RKO (cell line): ENCODE measurements at places on chromosomes 4 and X.

DNA sequence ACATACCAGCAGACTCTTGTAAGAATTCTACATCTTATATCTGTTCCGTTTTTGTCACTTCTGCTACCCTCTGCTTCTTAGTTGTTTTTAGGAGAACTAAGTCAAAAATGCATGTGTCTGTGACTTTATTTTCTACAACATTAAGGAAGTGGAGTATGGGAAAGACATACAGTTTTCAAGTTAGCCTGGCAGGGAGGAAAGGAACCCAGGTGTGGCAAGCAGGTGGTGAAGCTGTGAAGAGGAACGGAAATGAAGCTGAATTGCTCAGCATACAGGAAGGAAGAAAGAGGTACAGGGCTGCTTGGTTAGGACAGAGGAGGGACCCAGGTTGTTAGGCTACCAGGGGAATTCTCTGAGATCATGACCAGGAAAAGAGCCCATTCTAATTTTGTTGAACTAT, 9.4 kb downstream of the GPRIN3 start:
- no peak for DNase-seq

GRCh38 chr4:11469650-11470437, 41.1 kb upstream of the HS3ST1 start:
- DNase-seq: no peak

GRCh38 chr4:38105475-38106220, 145.4 kb downstream of the PTTG2 start:
- no peak for DNase-seq

DNA sequence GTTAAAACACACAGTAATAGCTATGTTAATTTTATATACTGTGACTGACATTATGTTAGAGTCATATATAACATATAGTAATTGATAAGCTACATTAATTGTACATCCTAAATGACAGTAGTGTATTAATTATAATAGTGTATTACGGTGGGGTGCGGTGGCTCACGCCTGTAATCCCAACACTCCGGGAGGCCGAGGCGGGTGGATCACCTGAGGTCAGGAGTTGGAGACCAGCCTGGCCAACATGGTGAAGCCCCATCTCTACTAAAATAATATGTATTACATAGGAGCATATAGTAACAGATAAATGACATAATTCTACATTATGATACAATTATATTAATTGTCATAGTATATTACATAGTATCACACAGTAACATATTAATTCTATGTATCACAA, 12.2 kb downstream of the ASMTL start:
- DNase-seq: no peak

DNA sequence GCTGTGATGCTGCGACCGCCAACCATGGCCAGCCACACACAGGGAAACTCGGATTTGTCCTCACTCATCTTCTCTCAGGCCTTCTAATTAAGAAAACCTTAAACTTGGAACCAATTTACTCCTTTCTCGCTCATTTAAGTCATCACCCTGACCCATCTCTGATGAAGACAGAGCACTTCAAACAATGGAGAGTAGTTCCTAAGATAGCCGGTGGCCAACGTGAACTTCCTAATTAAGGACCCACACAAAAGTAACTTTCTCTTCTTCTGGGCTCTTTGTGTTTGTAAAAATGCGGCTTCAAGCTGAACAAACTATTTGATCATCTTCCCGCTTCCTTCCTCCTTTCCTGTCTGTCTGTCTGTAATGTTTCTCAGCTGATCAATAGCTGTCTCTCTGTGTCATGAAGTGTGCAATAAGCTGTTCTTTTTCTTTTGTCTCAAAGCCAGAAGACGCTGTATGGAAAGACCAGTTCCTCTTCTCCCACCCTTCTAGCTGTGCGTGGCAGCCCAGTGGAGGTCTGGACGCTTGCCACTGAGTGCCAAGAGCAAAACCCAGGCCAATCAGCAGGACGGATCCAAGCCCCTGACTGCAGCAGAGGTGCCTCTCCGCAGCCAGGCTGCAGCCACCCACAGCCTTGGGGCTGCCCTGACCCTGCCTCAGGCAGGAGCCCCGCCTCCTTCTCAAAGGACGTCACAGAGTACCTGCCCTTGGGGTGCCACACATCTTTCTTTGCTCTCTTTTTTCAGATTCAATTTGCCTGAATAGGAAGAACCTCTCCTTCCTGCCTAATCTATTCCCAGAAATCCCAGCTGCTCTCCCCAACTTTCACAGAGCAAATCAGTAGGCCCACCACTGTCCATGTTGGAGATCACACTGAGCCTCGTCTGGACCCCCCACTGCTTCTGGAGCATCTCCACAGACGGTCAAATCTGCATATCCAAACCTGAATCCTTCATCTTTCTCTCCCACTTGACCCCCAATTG, 59.3 kb downstream of the MAML3 start:
- DNase-seq: no peak

- no peak for DNase-seq
These were observed 248.7 kb downstream of the ARHGAP10 start for GRCh38 chr4:147980586-147980985.

DNA sequence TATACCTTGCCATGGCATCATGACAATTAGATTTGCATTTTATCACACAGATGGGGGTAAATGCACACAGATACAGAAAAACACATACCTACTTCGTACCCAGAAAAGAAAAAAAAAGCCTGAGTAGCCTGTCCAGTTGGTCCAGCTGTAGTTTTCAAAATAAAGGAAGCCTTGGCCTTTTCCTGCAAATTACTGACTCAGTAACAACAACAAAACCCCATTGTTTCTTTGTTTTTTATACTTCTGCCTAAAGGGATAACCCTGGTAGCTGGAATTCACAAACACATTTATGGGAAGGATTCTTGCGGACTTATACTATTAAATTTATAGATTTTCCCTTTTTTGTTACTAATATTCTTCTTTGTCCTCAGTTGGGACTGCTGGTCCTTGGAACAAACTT, 156.4 kb upstream of the PCDH10 start:
- no peak for DNase-seq

DNA sequence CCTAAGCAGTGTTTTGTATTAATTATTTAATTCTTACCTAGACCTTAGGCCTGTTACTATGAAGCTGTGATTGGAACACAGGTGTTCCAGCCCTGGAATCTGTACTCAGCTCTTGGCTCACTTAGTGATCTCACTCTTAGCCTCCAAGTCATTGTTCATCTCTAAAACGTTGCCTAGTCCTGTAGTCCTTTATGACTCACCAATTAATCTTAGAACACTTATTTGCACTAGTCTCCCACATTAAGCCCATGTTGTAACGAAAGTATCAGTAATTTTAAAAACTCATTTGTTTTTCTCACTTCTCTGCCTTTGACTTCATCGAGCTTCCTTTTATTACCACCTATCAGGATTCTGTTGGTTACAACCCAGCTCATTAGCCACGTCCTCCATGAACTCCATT, 1224.7 kb upstream of the TENM3 start:
- DNase-seq: no peak

DNA sequence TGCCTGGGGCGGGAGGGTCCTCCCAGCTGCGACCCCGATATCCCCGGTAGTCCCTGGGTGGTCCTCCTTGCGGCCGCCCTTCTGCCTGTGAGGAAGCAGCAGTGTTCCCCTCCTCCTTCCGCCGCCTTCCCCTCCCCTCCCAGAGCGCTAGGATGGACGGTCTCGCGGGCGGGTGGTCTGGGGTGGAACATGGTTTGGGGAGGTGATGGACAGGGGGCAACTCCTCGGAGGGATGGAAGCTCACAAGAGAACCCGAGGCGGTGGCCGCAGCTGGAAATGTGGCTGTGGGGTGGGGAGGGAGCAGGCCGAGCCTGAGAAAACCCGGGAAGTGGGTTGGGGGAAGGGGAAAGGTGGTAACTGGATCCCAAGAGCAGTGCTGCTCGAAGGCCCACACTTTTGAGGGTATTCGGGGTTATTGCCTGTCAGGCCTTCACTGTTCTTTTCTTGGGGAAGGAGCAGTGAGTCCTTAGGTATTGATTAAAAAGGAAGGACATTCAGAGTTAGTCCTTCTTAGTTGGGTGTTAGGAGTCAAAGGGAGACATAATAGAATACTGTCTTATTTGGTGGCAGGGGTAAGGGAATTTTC, 581 bp downstream of the UBE2K start:
- DNase-seq: peak; percentile 72

DNA sequence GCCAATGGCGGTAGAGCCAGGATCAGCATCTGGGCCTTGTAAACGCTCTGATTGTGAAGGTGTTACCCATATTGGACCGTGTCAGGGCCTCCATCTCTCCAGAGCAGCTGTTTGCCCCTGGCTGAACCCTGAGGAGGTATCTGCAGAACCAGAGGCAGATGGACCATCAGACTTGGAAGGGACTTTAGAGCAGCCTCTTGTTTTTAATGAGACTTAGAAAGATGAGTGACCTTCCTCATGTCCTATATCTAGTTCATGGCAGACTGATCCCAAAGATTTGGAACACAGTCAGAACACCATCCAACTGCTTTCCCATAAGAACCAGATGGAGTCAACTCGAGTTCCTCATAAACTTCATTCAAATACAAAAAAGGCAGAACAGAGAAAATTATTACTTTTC, 135.1 kb upstream of the MSX1 start:
- no peak for DNase-seq

GRCh38 chr4:52873191-52873590, 11.1 kb downstream of the RASL11B start:
- no peak for DNase-seq

- DNase-seq: peak; percentile 9
These were observed 1416.1 kb downstream of the RPA4 start for GRCh38 chrX:98299785-98300184.

- no peak for DNase-seq
These were observed 578.7 kb downstream of the BCOR start for GRCh38 chrX:39519030-39519488.

DNA sequence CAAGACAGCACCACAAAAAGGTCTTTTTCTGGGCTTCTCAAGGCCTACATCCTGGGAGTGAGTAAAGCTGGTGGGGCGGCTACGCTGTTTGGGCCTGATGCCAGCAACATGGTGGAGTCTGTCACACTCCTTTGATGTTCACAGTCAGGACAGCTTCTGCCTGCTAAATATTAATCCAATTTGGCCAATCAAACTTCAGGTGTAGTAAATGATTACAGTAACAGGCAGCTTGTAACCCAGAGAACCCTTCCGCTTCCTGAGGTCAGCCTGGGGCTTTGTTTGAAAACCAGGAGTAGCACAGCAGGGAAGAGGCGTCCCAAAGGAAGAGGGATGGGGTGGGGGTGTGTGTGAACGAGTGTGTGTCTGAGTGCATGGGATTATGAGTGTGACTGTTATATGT, 220.4 kb downstream of the MAML3 start:
- no peak for DNase-seq

- no peak for DNase-seq
These were observed 3.5 kb upstream of the MAD2L1 start for GRCh38 chr4:120070196-120070595.

- no peak for DNase-seq
These were observed 43.0 kb upstream of the SH3RF1 start for GRCh38 chr4:169313732-169314131.

GRCh38 chrX:18891548-18891945, 92.4 kb downstream of the PHKA2 start:
- DNase-seq: no peak

GRCh38 chrX:105696870-105697269, 125.5 kb upstream of the NRK start:
- DNase-seq: no peak

DNA sequence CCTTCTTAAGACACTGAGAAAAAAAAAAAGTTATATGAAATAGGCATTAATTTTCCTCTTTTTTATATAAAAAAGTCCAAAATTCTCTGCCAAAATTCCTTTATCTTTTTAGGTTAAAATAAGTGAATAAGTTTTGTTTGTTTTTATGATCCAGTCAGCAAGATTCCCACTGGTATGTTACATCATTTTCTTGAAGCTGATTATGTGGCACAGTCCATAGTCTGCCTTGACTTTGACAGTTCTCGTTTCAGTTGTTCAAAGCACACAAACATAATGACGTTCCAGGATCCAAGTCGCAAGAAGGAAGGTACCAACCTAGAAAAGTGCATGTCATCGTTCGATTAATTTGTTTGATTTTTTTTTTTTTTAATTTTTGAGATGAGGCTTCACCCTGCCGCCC, 9.1 kb downstream of the UCP1 start:
- no peak for DNase-seq

- DNase-seq: no peak
These were observed 659.6 kb upstream of the INTU start for GRCh38 chr4:126973201-126973600.

GRCh38 chrX:39756086-39756883, 341.5 kb downstream of the BCOR start:
- DNase-seq: no peak

DNA sequence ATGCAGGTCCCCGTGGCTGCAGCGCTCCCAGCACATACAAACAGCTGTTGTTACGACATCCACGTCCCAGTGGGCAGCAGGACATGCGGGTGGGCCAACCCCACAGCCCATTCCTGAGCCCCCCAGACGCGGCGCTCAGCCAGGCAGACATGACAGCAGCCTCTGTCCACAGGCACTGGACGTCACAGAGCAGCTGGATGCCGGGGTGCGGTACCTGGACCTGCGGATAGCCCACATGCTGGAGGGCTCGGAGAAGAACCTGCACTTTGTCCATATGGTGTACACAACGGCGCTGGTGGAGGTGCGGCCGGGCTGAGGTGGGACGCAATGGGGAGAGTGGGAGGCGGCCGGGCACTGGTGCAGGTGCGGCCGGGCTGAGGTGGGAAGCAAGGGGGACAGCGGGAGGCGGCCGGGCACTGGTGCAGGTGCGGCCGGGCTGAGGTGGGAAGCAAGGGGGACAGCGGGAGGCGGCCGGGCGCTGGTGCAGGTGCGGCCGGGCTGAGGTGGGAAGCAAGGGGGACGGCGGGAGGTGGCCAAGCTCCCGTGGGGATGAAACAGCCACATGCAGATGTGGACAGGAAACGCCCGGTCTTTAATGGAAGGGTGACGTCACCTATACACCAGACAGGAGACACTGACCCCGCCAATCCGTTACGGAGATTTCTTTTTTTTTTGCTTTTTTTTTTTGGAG, 9.4 kb downstream of the PLCXD1 start:
- no peak for DNase-seq

DNA sequence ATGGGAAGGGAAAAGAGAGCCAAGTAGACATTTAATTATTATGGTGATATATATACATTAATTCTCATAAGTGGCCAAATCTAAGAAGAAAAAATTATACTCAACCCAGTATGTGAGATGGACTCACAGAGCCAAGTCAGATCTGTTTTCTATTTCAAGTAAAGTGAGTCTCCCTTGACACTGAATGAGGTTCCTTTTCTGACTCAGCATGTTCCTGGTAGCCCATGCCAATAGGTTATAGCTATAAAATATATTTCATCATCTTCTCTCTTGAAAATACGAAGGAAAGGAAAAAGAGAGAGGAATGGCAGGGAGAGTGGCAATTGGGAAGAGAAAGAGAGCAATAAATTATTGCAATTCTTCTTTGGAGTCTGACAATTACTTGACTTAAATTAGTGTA, 68.8 kb upstream of the GRIA2 start:
- no peak for DNase-seq

GRCh38 chr4:141375855-141376254, 155.2 kb downstream of the ZNF330 start:
- DNase-seq: peak; percentile 40
